Activated naive CD4-positive, alpha-beta T cell treated with anti-CD3 and anti-CD28 coated beads, Interleukin-2, amount 50 U/mL, for 16 hours (primary cell): ENCODE measurements at places on chromosomes 12 and 14.

GRCh38 chr12:68665016-68665569 is 21.7 kb upstream of the NUP107 start:
- no peak for DNase-seq

DNA sequence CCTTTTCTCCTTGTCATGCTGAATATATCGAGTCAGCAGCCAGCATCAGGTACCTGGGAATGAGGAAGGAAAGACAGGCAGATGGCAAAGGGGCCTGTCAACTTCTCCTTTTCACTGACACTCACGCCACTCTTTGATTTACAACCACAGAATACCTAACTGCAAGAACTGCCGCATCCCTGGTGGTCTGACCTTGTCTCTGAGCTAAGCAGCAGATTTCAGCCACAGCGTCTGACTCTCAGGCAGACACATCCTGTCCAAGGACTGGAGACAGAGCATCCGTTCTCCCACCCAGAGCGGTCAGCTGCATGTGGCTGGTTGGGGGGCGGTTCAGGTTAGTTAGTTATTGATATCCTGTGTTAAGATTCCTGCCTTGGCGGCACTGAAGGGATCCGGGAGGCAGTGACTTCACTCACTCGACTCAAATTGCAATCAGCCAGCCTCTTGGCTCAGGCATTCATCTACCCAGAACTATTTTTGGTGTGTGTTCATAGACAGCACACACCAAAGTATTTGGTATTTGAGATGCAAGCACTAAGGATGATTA is 11.2 kb upstream of the MAP1LC3B2 start:
- DNase-seq: no peak

DNA sequence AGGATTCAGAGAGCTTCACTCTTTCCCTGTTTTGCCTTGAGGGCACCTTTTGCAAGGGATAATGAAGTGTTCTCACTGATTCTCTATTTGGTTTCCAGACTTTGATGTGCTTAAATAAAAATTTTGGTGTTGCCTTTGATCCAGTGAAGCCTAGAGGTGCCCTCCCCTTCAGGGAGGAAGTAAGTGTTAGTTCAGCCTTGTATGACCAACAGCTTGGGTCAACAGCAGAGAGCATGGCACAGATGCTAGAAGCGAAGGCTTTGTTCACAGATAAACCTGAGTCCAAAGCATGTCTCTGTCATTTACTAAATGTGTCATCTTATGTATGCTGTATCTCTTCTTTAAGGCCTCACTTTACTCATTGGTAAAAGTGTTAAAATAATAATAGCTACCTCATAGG is 52.8 kb upstream of the STXBP6 start:
- DNase-seq: no peak

GRCh38 chr12:124809878-124810277 is 53.8 kb downstream of the SCARB1 start:
- DNase-seq: no peak

GRCh38 chr12:14379508-14379907 is 14.0 kb downstream of the ATF7IP start:
- no peak for DNase-seq

GRCh38 chr12:9068600-9068999 is 47.1 kb downstream of the A2M start:
- no peak for DNase-seq

- DNase-seq: no peak
These were observed 16.9 kb downstream of the LTBP2 start for GRCh38 chr14:74595006-74595735.

DNA sequence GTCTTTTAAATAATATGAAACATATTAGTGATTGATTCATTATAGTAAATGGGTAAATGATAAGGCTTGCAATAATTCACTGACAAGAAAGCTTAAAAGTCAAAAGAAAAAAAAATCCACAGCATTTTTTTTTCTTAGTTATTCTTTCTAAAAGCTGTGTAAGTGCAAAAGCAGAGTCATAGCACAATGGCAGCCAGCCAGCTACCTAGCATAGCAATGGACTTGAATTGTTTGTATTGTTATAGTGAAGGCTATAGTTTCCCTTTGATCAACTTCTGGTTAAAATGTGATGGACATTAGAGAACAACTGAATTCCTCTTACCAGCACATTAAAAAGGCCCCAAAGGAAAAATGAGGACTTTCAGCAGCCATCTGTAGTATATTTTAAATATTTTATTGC is 232.1 kb downstream of the NAV3 start:
- no peak for DNase-seq

- no peak for DNase-seq
These were observed 50.3 kb downstream of the SYT1 start for GRCh38 chr12:78914859-78915331.

DNA sequence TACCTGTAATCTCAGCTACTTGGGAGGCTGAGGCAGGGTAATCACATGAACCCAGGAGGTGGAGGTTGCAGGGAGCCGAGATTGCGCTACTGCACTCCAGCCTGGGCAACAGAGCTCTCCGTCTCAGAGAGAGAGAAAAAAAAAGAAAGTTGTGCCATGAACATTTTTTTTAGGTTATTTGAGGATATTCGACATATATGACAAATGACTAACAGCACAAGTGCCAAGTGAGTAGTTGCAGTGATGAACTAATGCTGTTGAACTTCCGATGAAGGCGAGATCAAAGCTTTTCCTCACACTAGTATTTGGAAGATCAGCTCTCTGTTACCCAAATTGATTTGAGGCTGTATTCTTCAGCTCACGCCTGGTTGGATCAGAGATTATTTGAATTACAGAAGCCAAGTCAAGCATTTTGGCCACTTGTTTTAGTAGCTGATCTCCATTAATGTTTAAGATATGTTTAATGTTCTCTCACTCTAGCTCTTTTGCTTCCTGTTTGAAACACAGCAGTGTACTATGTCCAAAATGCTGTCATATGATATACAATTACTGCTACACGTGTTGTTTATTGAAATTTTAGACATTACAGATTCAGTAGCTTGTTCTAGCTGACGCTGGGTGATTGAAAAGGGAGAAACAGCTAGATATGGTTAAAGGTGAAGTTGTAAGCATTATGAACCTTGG is 43.4 kb downstream of the WDR20 start:
- DNase-seq: no peak

- no peak for DNase-seq
These were observed 44.7 kb upstream of the GNPNAT1 start for GRCh38 chr14:52836063-52836462.

DNA sequence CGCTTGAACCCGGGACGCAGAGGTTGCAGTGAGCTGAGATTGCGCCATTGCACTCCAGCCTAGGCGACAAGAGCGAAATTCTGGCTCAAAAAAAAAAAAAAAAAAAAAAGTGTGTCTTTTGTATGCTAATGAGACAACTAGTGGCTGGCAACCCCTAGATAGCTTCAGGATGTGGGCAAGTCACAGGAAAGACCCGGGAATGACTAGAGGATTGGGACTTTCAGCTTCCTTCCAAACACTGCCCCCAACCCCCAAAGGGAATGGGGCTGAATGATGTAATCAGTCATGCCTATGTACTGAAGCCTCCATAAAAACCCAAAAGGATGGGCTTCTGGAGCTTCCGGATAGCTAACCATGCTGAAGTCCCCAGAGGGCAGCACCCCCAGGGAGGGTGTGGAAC is 28.6 kb downstream of the USP44 start:
- DNase-seq: no peak

DNA sequence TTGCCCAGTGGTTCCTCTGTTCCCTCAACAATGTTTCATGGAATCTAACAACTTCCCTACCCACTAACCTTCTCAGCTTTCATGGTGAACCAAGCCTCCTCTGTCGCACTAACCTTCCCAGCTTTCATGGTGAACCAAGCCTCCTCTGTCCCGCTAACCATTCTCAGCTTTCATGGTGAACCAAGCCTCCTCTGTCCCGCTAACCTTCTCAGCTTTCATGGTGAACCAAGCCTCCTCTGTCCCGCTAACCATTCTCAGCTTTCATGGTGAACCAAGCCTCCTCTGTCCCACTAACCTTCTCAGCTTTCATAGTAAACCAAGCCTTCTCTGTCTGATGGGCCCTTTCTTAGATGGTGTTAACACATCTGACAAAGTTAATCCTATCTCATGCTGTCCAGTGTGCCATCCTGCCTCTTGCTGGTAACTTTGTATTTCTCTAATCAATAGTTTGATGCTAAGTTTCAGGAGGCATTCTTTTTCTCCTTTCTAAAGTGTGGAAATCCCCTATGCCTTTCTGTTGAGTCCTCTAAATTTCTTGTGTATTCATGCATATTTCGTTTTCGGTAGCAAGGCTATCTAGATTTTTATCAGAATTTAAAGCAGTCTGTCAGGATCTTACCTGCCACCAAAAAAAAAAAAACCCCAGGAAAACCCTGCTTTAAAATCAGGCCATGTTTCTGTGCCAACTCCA is 26.8 kb upstream of the KCNK13 start:
- no peak for DNase-seq

- DNase-seq: no peak
These were observed 188.4 kb upstream of the OTX2 start for GRCh38 chr14:56998728-56999127.

GRCh38 chr14:77822307-77822706 is 22.4 kb downstream of the ADCK1 start:
- no peak for DNase-seq

GRCh38 chr14:78022059-78022458 is 148.1 kb upstream of the NRXN3 start:
- DNase-seq: peak; percentile 14

GRCh38 chr12:129788506-129789084 is 115.2 kb downstream of the TMEM132D start:
- no peak for DNase-seq

DNA sequence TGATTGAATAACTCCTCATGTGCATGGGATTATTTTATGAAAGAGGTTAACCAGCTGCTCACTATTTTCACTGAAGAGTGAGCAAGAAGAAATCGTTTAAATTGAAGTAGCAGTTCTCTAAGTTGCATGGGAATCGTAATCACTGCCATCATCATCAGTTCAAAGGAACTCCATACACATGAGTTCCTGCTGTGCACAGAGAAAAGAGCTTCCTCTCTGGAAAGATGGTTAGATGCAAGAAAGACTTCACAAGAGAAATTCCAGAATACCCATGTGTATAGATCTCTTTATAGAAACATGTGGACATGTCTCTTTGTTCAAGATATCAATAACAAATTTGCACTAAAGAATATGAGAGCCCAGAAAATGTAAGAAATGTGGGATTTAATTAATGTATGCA is 291.3 kb downstream of the PDZRN4 start:
- DNase-seq: no peak

DNA sequence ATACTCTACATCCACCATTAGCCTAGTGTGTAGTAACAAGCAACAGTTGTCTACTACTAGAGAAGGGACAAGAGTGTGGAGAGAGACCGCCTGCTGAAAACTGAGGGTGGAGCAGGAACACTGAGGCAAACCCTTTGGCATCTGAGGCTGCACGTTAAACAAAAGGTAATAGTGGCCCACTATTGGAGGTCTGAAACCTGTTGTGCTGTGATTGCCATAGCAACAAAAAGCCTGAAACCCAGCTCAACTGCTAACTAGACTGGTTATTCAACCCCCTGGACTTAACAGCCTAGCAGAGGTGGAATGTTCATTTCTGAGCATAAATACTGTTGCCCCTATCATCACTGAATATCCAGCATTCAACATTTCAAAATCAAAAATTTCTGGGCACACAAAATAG is 43.0 kb downstream of the PPP4R4 start:
- no peak for DNase-seq

GRCh38 chr12:75611041-75611440 is 99.6 kb upstream of the KRR1 start:
- DNase-seq: no peak
